T-helper 9 cell (primary cell): ENCODE measurements at places on chromosomes 4 and X.

DNA sequence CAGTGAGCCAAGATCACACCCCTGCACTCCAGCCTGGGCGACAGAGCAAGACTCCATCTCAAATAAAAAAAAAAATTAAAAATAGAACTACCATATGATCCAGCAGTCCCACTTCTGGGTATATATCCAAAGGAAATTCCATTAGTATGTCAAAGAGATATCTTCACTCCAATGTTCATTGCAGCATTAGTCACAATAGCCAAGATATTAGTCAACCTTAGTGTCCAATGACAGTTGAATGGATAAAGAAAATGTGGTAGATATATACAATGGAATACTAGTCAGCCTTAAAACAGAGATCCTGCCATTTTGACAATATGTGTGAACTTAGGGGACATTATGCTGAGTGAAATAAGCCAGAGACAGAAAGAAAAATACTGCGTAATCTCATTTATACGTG lies 49.4 kb downstream of the C4orf46 start:
- no peak for DNase-seq

GRCh38 chr4:185099024-185099682 lies 43.9 kb upstream of the SLC25A4 start:
- no peak for DNase-seq

DNA sequence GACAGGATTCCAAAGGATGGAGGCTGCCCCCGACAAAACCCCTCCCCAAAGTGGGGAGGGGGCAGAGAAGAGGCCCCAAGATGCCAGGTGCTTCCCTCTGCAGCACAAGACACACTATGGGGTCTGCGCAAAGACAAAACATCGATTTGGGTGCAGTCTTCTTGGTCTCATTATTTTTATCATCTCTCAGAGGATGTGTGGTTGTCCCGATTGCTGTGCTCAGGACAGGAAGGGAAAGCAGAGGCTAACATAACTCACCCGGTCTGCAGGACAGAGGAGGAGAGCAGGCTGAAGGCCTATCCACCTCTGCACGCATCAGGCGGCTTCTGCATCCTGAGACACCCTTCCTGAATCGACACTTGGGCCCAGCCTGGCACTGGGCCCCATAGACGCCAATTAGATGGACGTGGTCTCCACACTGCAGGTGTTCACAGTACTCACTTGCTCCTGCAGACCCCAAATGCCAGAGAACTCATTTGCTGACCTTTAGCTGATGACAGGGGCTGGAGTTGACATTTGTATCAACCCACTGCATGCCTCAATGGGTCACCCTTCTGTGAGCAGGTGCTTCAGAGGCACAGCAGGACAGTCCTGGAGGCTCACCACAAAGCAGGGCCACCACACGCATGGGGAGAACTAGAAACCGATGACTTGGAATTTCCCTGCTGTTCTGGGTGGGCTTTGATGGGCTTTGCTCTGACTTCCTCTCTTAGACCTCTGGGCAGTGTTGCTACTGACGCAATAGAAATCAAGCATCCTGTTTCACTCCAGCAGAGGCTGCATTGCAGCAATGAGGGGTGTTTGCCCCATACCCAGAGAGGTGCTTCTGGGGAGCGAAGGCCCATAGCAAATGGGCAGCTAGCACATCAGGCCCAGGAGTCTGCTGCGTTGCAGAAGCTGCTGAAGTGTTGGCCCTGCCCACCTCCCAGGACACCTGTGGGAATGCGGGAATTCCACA lies 96.3 kb upstream of the ENPP6 start:
- DNase-seq: no peak

DNA sequence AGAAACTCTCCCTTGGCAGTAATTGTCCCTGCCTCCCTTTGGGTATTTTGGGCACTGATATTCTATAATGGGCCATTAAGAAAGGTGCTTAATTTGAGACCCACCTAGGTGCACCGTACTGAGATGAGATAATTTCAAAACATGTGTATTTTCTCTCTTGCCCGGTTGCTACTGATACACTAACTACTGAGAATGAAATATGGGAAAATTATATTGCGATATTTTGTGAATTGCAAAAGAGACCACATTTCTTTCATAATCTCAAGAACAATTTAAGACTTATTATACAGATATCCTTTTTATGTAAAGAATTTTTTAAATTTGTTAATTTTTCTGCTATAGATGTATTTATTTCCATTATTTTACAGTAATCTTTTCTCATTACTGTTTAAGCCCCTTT lies 284.9 kb downstream of the ADGRL3 start:
- no peak for DNase-seq

GRCh38 chrX:20421275-20421674 lies 154.6 kb upstream of the RPS6KA3 start:
- DNase-seq: no peak

DNA sequence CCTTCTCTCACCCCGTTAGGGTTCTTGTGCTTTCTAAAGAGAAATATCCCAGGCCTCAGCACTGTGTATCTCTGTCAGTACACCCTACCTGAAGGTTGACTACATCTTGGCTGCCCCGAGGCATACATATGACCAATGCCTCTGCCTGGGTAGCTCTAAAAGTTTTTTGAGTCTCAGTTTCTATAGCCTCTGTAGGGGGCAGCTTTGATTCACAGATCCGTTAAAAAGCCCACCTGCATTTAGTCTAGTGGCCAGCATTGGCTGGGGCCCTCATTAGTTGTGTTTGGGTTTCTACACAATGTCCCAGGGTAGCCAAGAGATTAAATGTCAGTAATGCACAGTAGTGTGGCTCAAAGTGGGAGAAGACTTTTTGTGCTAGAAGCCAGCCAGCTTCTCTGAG lies 151.1 kb downstream of the CFAP299 start:
- DNase-seq: no peak

DNA sequence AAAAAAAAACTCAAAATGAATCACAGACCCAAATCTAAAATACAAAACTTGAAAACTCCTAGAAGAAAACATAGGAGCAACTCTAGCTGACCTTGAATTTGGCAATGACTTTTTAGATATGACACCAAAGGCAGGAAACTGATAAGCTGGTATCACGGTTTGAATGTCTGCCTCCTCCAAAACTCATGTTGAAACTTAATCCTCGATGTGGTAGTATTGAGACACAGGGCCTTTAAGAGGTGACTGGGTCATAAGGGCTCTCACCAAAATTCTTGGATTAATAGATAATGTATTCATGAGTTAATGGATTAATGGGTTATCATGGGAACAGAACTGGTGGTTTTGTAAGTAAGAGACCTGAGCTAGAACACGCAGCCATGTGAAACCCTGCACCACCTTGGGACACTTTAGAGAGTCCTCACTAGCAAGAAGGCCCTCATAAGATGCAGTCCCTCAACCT lies 40.5 kb downstream of the FRYL start:
- DNase-seq: no peak

DNA sequence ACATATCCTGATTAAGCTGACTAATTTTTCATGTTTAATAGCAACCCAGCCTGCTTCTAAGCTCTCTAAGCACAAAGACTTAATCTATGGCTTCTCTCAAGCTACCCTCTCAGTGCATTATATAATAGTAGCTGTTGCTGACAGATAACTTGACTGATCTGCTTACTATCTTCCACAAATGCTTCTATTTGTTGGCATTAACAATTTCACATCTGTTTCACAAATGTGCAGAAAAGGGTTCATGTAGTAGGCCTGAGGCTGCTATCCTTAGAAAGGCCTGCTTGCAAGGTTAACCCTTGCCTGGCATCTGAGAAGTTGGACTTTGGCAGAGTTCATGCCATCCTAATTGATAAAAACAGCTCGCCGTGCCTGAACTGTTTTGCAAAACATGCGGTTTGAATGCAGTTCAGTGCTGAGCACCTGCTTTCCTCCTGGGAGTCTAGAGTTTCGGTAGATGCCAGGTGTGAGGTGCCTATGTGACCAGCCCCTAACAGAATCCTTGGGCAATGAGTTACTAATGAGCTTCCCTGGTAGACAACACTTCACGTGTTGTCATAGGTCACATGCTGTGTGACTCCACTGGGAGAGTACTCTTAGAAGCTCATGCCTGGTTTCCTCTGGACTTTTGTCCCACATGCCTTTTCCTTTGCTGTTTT lies 68.4 kb downstream of the NSG1 start:
- DNase-seq: no peak

- DNase-seq: no peak
Measured at GRCh38 chr4:28007693-28008092, 1147.1 kb downstream of the STIM2 start.

GRCh38 chr4:3813151-3814052 lies 47.2 kb downstream of the ADRA2C start:
- no peak for DNase-seq

DNA sequence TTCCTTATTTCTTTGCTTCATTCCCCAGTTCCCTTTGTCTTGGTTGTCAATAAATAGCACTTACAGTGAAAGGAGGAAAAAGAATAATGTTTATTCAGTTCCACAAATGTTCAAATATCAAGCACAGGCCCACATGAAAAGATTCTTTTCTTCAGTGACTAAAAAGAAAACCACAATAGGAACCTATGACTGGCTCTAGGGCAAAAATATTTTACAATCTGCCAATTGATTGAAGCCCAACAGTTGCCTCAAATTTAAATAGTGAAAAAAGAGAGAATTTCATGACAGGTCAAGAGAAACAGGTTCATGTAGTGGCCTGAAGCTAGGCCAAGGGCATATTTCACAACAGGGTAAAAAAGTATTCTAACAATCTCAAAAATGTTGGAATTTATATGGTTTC lies 553.8 kb downstream of the CENPC start:
- DNase-seq: no peak

DNA sequence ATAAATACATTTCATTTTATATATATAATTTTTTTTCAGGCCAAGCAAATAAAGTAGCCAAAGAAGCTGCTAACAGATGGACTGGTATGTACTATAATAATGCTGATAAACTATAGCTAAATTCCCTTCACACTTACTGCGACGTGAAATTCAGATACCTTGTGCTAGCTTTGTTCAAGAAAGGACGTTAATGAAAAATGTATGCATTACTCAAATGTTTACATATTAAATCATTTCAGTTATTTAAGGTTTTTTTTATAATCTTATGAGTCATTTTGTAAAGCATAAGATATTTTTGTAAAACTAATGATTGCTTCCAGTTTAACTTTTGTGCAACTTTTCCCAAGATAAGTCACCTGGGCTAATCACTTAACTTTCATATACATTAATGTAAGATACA lies 57.2 kb upstream of the TMEM131L start:
- DNase-seq: no peak

GRCh38 chr4:4853371-4853823 lies 6.1 kb upstream of the MSX1 start:
- DNase-seq: no peak

- DNase-seq: no peak
Measured at GRCh38 chr4:168884251-168885124, 125.6 kb downstream of the CBR4 start.

- no peak for DNase-seq
Measured at GRCh38 chr4:124061413-124061812, 651.1 kb downstream of the ANKRD50 start.

- no peak for DNase-seq
Measured at GRCh38 chrX:84830836-84831235, 172.8 kb upstream of the APOOL start.

- DNase-seq: no peak
Measured at GRCh38 chr4:20298455-20298854, 46.8 kb downstream of the SLIT2 start.

GRCh38 chrX:43850629-43851028 lies 31.6 kb downstream of the MAOB start:
- no peak for DNase-seq

GRCh38 chr4:171484681-171485080 lies 328.5 kb upstream of the GALNTL6 start:
- DNase-seq: no peak

DNA sequence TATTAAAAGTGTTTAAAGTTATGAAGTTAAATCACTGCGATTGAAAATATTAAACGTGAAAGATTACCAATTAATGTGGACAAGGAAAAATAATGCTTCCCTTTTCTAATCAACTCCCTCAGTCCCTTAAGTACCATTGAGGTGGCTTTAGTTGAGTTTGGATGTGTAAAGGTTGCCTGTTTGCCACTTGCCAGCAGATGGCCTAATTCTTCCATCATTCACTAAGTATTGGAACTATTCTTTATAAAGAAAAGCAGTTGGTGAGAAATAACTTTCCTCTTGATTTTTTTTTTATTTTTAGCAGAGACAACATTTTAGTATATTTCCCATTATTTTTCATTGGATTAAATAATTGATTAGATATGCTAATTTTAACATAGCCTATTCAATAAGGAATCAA lies 295.9 kb upstream of the TACR3 start:
- DNase-seq: no peak

DNA sequence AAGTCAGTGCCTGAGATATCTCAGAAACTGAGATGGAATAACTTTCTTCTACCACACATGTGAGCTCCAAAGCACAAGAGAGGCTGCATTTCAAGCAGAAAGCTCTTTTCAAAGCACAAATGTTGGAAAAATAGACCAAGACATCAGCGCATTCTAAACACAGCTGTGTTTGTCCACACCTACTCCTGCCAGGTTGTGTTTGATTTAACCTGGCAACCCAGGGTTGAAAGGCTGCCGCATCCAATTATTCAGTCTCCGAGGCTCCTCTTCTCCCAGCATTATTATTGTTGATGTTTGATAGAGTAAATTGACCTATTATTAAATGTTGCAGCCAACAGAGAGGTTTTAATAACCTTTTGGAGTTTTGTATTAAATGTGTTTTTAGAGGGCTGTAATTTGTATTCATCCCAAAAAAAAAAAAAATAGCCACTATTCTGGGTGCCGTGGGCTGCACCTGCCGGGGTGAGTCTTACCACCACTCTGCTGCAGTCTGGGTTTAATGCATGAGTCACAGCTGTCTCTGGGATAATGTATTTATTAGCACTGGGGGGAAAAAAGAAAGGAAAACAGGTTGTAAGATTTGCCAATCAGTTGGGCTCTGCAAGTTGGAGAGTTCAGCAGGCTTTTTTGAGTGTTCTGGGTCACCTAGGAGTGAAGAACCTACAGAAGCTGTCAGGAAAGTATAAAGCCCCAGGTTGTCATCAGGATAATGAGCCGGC lies 105.2 kb upstream of the NOCT start:
- DNase-seq: no peak

- DNase-seq: no peak
Measured at GRCh38 chr4:105963461-105964400, 68.5 kb downstream of the NPNT start.

- no peak for DNase-seq
Measured at GRCh38 chr4:144666539-144667175, 20.7 kb downstream of the HHIP start.

GRCh38 chr4:82491251-82491960 lies 61.0 kb downstream of the ENOPH1 start:
- no peak for DNase-seq

- DNase-seq: no peak
Measured at GRCh38 chr4:52957835-52958631, 95.9 kb downstream of the RASL11B start.

- no peak for DNase-seq
Measured at GRCh38 chr4:156656896-156657295, 314.7 kb downstream of the PDGFC start.

- no peak for DNase-seq
Measured at GRCh38 chrX:30248854-30249253, 1.9 kb downstream of the MAGEB1 start.

GRCh38 chr4:138298866-138299265 lies 56.7 kb upstream of the SLC7A11 start:
- DNase-seq: no peak
